ENCODE measurements at places on chromosomes 5 and 9.

GRCh38 chr5:114450437-114450836 is 88.6 kb downstream of the KCNN2 start:
- no peak for DNase-seq

GRCh38 chr5:10622810-10623209 is 58.9 kb downstream of the ANKRD33B start:
- no peak for DNase-seq

GRCh38 chr5:11941566-11941965 is 37.3 kb upstream of the CTNND2 start:
- no peak for DNase-seq

- no peak for DNase-seq
Measured at GRCh38 chr5:60803712-60804111, 40.4 kb downstream of the ELOVL7 start.

GRCh38 chr9:91428436-91428835 is 4.8 kb upstream of the NFIL3 start:
- no peak for DNase-seq

GRCh38 chr5:150522504-150523414 is 14.8 kb downstream of the NDST1 start:
- no peak for DNase-seq

DNA sequence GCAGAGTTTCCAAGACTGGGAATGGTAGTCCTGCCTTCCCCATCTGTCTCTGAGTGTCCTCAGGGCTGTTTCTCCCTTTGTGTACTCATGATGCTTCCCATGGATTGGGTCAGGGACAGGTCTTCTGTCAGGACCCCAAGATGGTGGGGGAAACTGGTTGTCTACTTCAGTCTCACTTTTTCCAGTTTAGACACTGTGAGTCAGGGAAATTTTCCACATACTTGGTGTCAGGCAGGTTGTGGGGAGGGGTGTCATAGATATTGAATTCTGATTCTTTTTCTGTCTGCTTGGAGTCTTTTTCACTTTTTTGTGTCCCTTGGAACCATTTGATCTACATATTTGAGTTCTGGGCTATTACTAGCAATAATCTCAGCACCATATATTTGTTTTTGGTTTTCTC is 10.3 kb downstream of the POLK start:
- DNase-seq = no peak

- DNase-seq = no peak
Measured at GRCh38 chr9:33125461-33125860, 41.7 kb downstream of the B4GALT1 start.

- no peak for DNase-seq
Measured at GRCh38 chr9:129222819-129223218, 44.8 kb upstream of the IER5L start.

DNA sequence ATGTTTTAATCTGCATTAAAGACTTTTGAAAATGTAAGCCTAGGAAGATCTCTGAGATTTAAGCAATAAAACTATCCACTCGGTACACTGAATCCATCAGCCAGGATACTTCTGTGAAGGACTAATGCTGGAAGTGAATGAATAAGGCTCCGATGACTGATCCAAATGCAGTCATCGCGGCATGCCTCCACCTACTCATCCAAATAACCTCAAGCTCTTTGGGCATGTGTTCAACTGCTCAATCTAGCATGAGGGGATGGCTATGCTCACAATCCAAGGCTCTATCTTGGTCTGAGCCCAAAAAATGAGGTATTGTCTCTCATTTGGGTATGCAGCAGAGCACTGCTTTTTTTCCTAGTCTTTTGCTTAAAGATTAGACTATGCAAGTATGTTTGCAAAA is 19.2 kb downstream of the MARCHF3 start:
- no peak for DNase-seq

Data from stimulated activated CD4-positive, alpha-beta T cell treated with anti-CD3 and anti-CD28 coated beads, Interleukin-12 subunit alpha, Interleukin-12 subunit beta, amount 100 ng/mL, for 48 hours (primary cell).